RCC 7860 (cell line): ENCODE measurements at places on chromosomes 7 and 10.

GRCh38 chr10:125027871-125028869 is 86.2 kb downstream of the ZRANB1 start:
- DNase-seq: no peak

DNA sequence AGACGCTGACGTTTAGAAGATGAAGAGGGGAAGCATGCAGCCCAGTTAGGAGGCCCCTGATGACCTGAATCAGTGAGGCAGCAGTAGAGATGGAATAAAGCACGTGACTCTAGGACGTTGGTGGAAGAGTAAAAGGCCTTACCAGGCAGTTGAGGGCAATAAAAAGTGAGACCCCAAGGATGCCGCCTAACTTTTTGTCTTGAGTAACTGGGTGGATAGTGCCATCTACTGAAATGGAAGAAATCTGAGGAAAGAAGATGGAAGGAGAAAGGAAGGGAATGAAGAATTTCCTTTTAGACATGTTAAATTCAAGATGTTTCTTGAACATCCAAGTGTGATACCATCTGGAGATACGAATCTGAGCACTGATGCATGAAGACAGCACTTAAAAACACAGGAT is 220.0 kb upstream of the LRRN3 start:
- no peak for DNase-seq

- no peak for DNase-seq
Measured at GRCh38 chr7:37441386-37441760, 7.3 kb downstream of the ELMO1 start.

- no peak for DNase-seq
Measured at GRCh38 chr7:49805371-49806007, 32.1 kb downstream of the VWC2 start.

GRCh38 chr7:141042222-141043193 is 27.8 kb upstream of the MRPS33 start:
- DNase-seq: no peak

- no peak for DNase-seq
Measured at GRCh38 chr7:77985974-77986339, 187.4 kb downstream of the PHTF2 start.

- DNase-seq: peak; percentile 8
Measured at GRCh38 chr10:28180654-28181053, 122.2 kb downstream of the MPP7 start.

DNA sequence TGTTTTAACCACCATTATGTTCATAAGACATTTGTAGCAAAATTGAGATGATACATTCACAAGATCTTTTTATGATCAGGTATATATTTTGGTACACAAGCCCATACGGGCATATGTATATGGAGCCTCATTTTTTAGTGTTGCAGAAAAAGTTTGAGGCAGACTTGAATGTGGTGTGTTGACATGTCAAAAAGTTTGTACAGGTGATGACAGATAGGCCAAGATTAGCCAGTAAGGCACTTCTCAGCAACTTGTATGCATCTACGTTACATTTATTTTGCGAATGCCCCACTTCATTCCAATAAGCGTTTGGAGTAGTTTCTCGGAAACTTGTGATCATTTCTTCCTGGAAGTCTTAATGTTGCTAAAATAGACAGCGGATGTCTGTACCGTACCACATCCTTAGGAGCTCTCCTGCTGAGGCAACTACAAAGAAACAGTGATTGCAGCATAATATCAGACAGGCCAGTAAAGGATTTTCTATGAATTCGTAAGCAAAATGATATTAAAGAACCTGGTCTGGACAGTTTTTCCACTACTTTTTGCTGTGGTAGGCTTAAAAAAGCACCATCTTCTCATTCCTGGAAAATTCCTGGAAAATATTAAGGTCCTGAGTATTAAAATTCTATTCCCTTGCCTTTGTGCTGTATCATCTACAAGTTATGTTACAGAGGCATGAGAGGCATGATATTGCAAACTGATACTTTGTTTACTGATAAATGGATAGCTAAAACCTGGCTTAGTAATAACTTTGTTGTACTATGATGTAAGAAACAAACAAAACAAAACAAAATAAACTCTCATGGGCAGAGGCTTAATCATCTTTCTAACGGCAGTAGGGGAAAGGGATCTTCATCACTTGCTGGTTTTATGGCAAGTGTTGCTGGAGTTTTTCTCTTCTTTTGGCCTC is 153.6 kb downstream of the HDAC9 start:
- DNase-seq: no peak

DNA sequence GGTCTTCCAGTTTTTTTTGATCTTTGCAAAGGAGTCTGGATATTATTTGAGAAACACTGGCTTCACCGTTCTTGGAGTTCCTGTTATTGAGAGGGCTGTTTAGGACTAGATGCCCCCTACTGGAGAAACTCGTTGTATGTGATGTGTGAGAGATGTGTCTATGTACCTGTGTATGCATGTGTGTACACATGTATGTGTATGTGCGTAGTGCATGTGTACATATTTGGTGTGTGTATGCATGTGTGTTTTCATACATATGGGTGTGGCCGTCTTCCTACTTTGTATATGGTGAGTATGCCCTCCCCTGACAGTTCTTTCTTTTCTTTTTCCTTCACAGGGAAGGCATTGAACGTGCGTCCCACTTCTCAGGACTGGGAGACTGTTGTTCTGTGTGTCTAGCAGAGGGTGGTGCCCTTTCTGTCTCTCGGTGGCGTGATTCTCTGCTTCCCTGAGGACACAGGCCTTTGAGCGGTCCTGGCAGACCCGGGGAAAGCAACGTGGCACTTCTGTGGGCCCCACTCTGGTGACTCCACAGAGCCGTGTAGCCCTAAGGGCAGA is 3.0 kb upstream of the CALHM3 start:
- peak; percentile 33 for DNase-seq

DNA sequence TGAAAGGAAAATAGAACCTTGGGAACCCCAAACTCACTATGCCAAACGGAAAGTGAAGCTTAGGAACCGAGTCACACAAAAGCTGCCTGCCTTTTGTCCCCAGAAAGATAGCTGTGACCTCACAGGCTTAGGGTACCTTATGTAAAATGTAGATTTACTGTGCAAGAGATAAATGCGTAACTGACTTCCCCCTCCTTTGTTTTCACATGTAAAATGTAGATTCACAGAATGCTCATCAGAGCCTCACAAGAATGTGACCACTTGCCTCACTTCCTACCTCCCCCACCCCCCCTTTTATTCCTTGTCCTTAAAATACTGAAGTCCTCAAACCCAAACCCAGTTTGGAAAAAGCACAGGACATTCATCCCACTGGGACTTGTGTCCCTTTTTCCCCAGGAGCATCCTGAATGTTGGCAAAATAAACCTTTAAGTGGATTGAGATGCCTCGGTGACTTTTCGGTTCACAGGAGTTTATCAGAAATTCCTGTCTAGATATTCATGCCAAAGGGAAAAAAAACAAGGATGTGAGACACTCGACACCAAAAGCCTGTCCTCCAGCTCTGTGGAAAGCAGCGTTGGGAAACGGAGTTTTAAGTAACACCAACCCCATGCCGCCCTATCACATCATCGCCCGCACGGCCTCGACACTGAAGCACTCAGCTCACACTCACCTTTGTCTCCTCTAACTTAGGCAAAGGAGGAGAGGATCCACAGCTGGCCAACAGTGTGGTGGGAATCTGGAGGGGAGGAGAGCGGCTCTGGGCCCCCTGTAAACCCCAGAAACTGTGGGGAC is 45.9 kb downstream of the SVIL start:
- DNase-seq: peak; percentile 54

GRCh38 chr7:150361402-150361801 is 7.2 kb upstream of the REPIN1 start:
- DNase-seq: no peak

DNA sequence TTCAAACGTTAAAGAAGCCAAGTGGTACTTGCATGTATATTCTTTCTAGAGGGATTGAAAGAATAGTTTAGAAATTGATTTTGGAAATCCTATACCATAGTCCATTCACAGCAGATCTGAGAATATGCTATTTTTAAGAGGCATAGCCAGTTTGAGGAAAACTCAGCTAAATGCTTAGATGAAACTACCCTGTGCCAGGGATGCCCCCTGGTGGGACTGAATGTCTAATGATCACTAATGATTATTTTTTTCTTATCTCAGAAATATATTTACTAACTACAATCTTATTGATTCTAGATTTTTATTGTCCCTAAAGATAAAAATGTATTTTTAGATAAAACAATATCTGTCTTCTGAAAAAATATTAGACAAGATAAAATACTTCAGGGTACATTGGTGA is 844.9 kb upstream of the PHF14 start:
- DNase-seq: no peak

- DNase-seq: no peak
Measured at GRCh38 chr7:128151635-128152034, 89.4 kb upstream of the LEP start.

GRCh38 chr7:19410106-19410505 is 264.9 kb upstream of the FERD3L start:
- DNase-seq: no peak

- DNase-seq: no peak
Measured at GRCh38 chr10:127375461-127375860, 173.6 kb upstream of the NPS start.
